ENCODE measurements at places on chromosomes 7 and 10. TPM values are rescaled to one million over a fixed set of nuclear protein-coding genes. Genes with fewer than 3 reads are reported as not detected.

The GNGT1 gene
- not detected for total RNA-seq

The UNCX gene
- total RNA-seq, result not detected

The CALHM1 gene
- not detected for total RNA-seq

GRCh38 chr7:46344533-46344932, 423.5 kb upstream of the IGFBP3 start:
- H3K27ac ChIP-seq, result no peak overlapping the region
- H3K4me1 ChIP-seq, result peaks cover 10% of the 10 kb centered on the region
- H3K27me3 ChIP-seq, result no peaks in the 10 kb centered on the region
- DNase-seq, result no peak
- H3K36me3 ChIP-seq, result no peaks in the 10 kb centered on the region

- DNase-seq, result no peak
- no peaks in the 10 kb centered on the region for H3K36me3 ChIP-seq
- H3K27ac ChIP-seq, result no peak overlapping the region
- no peak overlapping the region for H3K4me3 ChIP-seq
- no peaks in the 10 kb centered on the region for H3K27me3 ChIP-seq
Observed at GRCh38 chr7:155581954-155582353, 35.6 kb upstream of the CNPY1 start.

DNA sequence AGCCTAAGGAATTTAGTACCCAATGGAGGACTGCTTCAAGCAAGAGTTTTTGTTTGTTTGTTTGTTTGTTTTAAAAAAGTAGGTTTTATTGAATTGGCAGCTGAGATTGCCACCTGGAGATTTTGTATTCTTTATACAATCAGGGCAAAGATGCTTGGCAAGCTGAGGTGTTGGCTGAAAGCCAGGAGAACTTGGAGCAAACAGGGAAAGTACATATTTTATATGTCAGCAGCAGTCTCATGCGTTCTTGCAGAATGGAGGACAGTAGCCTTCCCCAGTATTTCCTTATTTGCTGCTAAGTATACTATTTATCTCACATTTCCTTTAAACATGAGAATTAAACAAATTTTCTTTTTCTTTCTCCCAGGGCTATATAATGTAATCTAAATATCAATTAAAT, 22.6 kb upstream of the ICA1 start:
- H3K4me1 ChIP-seq, result no peaks in the 10 kb centered on the region
- peaks cover 2% of the 10 kb centered on the region for H3K27me3 ChIP-seq
- H3K27ac ChIP-seq, result no peak overlapping the region
- H3K36me3 ChIP-seq, result no peaks in the 10 kb centered on the region

GRCh38 chr10:50997461-50997860, 76.8 kb upstream of the PRKG1 start:
- H3K36me3 ChIP-seq, result no peaks in the 10 kb centered on the region
- H3K4me3 ChIP-seq, result no peak overlapping the region
- peaks cover 33% of the 10 kb centered on the region for H3K27me3 ChIP-seq
- no peaks in the 10 kb centered on the region for H3K4me1 ChIP-seq
- H3K27ac ChIP-seq, result no peak overlapping the region
- peak; percentile 20 for DNase-seq

GRCh38 chr7:102874966-102875365, 37.8 kb upstream of the LRRC17 start:
- peak overlapping the region; percentile 98 for H3K27ac ChIP-seq
- H3K4me1 ChIP-seq, result peaks cover 59% of the 10 kb centered on the region
- H3K27me3 ChIP-seq, result no peaks in the 10 kb centered on the region
- no peak for DNase-seq

- H3K36me3 ChIP-seq, result no peaks in the 10 kb centered on the region
- DNase-seq, result no peak
- H3K27ac ChIP-seq, result no peak overlapping the region
- H3K4me3 ChIP-seq, result no peak overlapping the region
- no peaks in the 10 kb centered on the region for H3K27me3 ChIP-seq
- H3K4me1 ChIP-seq, result no peaks in the 10 kb centered on the region
Observed at GRCh38 chr10:46216836-46217751, 69.7 kb upstream of the ANTXRL start.

DNA sequence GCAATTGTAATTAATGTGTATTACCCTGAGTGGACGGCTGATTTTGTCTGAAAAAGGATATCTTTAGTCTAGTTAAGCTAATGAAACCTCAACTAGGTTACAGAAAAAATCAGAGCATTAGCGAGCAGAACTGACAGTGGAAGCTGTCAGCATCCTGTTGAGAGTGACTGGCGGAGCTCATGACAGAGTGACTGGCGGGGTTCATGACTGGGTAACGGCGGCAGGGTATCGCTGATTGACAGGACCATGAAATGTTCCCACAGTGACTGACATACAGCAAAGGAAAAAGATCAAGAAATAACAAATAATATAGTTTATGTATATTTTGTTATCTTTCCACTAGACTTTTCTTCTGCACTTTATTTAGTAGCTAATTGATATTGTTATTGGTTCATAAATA, 202.5 kb upstream of the AGK start:
- H3K27ac ChIP-seq, result no peak overlapping the region
- H3K4me1 ChIP-seq, result no peaks in the 10 kb centered on the region
- H3K4me3 ChIP-seq, result no peak overlapping the region
- DNase-seq, result no peak

- no peak for DNase-seq
- no peaks in the 10 kb centered on the region for H3K27me3 ChIP-seq
- H3K4me1 ChIP-seq, result no peaks in the 10 kb centered on the region
- no peak overlapping the region for H3K4me3 ChIP-seq
Observed at GRCh38 chr7:92658671-92659070, 68.5 kb upstream of the FAM133B start.

DNA sequence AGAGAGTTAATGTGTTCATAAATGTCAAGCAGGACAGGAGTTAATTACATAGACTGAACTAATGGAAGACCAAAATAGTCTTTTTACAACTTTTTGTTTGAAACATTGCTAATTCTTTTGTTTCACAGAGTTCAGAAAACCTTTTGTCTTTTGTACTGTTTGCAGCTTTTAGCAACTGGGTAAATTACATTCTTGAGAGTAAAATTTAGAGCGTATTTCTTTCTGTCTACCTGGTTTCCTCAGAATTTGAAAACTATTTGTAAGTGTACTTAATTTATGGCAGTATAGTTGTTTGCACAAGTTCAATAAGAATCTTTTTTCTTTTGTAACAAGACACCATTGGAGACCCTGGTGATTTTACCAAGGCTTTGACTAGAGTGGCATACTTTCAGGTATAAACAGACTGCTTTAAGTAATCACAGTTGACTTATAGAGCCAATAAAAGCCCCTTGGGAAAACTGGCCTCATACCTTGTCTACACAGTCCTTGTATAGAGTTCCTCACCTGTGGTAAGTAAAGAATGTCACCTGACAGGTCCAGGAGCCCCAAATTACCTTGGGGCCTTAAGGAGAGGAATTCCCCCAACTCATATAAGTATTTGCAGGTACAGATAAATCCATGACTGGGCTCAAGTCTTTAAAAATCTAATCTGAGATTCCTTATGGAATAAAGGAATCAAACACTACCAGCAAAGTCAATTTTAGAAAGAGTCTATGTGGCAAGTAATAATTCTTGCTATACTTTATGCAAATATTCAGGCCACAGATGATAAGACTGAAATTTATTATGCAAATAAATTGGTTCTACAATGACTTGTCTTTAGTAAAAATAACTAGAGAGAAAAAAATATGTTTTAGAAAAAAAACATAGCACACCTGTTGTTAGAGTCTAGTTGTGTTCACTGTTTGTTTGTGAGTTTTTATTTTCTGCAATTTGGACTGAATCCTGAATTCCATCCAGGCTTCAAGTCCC, 23.6 kb upstream of the CREB3L2 start:
- H3K27ac ChIP-seq, result no peak overlapping the region
- DNase-seq, result no peak
- no peaks in the 10 kb centered on the region for H3K4me1 ChIP-seq
- H3K27me3 ChIP-seq, result no peaks in the 10 kb centered on the region
- H3K36me3 ChIP-seq, result no peaks in the 10 kb centered on the region
- no peak overlapping the region for H3K4me3 ChIP-seq

GRCh38 chr7:151235091-151235787, 3.0 kb downstream of the CHPF2 start:
- no peak for DNase-seq
- no peaks in the 10 kb centered on the region for H3K27me3 ChIP-seq
- H3K4me1 ChIP-seq, result peaks cover 13% of the 10 kb centered on the region

- H3K36me3 ChIP-seq, result no peaks in the 10 kb centered on the region
- H3K27me3 ChIP-seq, result no peaks in the 10 kb centered on the region
- H3K27ac ChIP-seq, result no peak overlapping the region
- no peaks in the 10 kb centered on the region for H3K4me1 ChIP-seq
- H3K4me3 ChIP-seq, result no peak overlapping the region
- no peak for DNase-seq
Observed at GRCh38 chr7:125606671-125607070, 677.0 kb upstream of the POT1 start.

DNA sequence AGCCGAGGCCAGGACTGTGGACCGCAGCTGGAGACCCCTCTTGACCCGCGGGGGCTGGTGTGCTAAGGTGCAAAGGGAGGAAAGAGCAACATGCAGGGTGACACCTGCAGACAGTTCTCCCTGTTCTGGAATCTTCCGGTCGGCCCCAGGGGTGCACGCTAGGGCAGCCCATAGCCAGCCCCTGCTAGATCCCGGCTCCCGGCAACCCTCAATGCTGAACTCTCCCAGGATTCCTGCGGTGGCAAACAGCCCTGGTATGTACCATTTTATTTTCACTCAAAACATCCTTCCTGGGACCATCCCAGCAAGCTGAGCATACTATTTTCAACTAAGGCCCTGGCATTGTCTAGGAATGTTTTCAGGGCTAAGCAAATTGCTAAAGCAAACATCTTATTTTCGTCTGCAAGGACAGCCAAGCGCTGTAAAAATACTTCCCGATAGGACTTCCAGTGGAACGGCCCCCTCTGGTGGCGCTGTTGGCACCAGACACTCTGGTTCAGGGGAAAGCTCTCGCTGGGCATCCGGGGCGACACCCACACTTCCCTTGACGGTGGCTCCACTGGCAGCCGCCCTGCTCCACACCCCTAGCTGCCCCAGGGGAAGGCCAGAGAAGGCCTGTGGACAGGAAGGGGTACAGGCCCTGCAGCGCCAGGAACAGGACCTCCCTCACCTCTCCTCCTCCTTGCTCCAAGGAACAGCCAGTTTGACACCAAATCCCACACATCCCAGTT, 99.4 kb downstream of the CTBP2 start:
- peak; percentile 80 for DNase-seq
- no peak overlapping the region for H3K4me3 ChIP-seq
- H3K27ac ChIP-seq, result peak overlapping the region; percentile 44
- peaks cover 57% of the 10 kb centered on the region for H3K4me1 ChIP-seq
